ENCODE measurements at places on chromosomes 3 and 15.

- no peak for DNase-seq
Measured at GRCh38 chr3:44337248-44337785, 1.2 kb upstream of the TCAIM start.

GRCh38 chr15:62519900-62520299 lies 354.8 kb upstream of the C2CD4B start:
- no peak for DNase-seq

DNA sequence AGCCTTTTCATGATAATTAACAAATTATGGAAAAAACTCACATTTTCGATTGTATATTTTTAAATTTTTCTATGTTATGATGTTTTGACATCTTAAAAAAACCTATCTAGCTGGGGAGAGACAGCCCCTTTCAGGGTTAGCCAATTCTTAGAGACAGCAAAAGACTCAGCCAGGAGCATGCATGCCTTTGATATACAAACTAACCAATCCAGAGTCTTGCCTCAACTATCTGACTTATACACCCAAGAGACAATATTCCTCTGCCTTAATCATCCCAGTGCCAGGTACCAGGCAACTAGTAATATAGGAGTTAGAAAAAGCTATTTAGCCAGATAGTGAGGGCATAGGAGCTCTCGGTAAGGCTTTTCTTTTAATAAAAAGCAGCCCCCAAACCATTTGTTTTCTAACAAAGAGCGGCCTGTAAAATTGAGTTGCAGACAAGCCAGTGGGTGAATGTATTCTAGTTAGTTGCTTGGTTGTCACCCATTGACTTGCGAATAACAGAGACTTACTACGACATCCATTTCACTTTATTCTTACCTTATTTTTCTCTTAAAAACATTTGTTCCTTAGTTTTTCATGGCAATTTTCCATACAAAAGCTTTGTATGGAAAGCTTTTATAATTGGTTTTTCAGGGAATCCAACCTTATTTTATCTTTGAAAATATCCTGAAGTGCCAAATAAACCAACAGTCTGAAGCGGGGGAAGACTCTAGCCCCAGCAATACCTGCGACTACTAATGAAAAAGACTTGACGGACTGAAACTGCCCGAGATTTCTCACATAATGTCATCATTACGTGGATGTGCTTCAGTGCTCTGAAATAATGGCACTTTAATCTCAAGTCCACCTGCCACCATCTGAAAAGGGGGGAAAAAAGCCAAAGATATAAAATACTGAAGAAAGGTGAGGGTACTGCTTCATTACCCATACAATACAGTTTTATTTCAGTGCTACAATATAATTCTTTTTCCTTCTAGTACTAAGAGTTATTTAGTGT lies 64.6 kb upstream of the ATP2C1 start:
- no peak for DNase-seq

GRCh38 chr15:100932676-100933348 lies 13.7 kb downstream of the LRRK1 start:
- no peak for DNase-seq
